Activated gamma-delta T cell treated with Interleukin-2 at 50 U/mL for 16 hours (primary cell): ENCODE measurements at places on chromosomes 6 and 20.

- no peak for DNase-seq
Measured at GRCh38 chr6:16718356-16718755, 42.9 kb downstream of the ATXN1 start.

- no peak for DNase-seq
Measured at GRCh38 chr6:114816678-114817077, 473.9 kb upstream of the HS3ST5 start.

DNA sequence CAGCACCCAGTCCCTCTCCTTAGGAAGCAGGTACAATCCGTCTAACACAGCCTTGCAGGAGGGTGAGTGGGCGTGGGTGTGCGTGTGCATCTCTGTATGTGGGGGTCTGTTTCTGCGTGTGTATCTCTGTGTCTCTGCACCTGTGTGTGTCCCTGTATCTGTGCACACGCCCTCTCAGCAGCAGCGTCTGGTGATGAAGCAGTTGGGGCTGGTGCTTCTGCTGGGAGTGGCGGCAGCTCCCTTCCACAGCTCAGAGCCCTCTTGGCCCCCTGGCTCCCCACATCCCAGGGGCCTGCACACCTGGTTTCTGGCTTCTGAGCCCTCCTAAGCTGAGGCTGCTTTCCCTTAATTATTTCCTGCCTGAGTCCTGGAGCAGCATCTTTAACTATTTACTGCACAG, 49.5 kb upstream of the CCDC167 start:
- no peak for DNase-seq

- DNase-seq, result peak; percentile 42
Measured at GRCh38 chr6:30357678-30358540, 13.0 kb downstream of the RPP21 start.

DNA sequence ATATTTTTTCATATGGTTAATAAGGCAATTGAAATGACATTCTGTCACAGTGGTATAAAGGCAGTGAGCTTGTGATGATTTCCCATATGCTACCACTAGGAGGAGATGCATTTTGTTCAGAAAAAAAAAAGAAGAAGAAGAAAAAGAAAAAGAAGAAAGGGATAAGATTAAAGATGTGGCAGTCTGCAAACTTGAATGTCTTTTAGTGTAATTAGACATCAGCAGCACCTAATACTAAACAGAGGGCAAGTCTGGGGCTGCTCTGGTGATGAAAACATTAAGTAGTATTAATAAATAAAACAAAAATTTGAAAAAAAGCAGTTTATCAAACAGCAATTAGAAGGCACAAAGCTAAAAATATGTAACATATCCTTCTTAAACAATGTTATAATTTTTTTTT, 95.4 kb upstream of the DEFB112 start:
- DNase-seq, result no peak

DNA sequence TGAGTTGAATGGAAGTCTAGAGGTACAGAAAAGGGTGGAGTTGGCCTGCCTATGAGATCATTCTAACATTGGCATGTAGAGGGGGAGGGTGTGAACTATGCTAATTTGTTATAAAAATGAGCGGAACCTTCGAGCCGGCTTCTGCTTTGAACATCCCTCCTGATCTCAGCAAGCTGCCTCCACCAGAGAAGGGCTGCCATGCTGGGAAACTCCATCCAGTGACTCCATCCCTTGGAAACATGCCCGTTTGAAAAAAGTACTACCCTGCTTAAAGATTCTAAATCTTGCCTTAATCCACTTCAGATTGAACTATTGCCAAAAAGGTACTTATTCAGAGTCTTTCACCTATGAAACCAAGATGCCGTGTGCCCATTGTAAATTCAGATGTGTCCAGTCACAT, 43.6 kb upstream of the TMEM170B start:
- DNase-seq, result no peak

DNA sequence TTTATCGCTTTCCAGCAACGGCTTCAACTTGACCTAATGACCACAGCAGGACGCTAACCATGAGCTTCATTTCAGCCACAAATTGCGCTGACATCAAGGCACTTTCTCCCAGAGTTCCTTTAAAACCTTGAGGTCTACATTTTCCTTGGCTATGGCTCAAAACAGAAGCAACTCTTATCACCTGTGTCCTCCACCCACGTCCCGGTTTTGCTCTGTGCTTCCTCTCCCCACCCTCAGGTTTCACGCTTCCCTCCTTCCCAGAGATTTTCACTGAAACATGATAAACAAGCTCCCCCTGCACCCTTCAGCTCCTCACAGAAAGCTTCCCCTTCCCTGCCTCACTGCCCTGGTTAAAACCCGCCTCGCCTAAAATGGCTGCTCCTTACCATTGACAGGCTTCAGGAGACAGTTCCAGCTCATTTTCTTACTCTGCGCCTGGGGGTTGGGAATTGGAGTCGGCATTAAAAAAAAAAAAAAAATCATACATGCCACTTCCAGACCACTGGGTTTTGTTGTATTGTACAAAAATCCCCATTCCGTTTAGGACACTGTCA, 229.5 kb downstream of the UBE3D start:
- no peak for DNase-seq

GRCh38 chr6:16684896-16685554, 76.2 kb downstream of the ATXN1 start:
- DNase-seq, result peak; percentile 9

DNA sequence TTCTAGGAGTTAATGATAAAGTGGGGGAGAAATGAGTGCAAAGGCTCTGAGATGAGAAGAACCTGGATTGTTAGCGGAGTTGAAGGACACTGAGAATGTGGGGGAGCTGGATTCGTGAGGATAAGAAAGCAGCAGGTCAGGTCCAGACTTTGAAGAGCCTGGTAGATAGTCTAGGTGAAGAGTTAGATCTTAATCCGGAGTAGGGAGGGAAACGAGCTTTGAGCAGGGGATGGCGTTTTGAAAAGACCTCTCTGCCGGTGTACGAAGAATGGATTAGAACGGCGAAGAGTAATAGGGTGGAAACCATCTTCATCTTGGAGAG, 487 bp upstream of the PHF20 start:
- no peak for DNase-seq

GRCh38 chr6:119517428-119517827, 167.9 kb upstream of the MAN1A1 start:
- no peak for DNase-seq

DNA sequence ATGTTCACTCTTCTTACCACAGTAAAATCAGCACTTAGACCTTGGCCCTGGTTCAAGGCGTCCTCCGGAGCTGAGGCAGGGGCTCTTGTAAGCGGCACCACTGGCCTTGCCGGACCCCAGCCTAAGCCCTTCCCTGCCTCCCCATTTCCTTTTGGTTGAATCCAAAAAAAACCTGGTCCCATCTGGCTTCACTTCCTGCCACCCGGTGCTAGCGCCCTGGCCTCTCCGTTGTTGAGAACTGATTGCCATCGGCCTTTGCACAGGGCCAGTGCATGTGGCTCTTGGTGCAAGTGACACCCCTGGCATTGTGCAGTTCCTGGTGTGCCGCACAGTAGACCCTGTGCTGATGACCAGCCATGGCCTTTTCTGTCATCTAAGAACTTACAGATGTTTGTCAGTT, 19.0 kb upstream of the RBM38 start:
- DNase-seq, result no peak

GRCh38 chr6:14573267-14573666, 455.7 kb downstream of the CD83 start:
- DNase-seq, result no peak

DNA sequence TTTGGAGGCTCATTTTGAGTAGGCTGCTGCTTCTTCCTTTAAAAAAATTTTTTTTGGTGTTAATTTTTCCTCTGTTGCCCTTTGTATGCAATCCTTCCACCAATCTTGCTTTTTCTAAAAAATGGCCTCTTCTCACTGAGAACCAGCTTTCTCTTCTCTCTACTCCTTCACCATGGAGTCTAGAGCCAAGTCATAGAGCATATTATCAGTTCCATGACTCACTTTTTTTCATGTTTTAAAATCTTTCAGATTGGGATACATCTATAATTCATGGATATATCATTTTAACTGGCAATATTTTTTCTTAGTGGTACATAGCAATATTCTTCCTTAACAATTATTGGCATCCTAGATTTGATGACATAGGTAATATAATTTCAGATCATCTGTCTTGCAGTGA, 62.7 kb downstream of the SLX4IP start:
- DNase-seq, result no peak

GRCh38 chr6:107667790-107668189, 156.3 kb downstream of the SCML4 start:
- DNase-seq, result no peak

- no peak for DNase-seq
Measured at GRCh38 chr6:143339223-143339622, 111.3 kb downstream of the ADAT2 start.

DNA sequence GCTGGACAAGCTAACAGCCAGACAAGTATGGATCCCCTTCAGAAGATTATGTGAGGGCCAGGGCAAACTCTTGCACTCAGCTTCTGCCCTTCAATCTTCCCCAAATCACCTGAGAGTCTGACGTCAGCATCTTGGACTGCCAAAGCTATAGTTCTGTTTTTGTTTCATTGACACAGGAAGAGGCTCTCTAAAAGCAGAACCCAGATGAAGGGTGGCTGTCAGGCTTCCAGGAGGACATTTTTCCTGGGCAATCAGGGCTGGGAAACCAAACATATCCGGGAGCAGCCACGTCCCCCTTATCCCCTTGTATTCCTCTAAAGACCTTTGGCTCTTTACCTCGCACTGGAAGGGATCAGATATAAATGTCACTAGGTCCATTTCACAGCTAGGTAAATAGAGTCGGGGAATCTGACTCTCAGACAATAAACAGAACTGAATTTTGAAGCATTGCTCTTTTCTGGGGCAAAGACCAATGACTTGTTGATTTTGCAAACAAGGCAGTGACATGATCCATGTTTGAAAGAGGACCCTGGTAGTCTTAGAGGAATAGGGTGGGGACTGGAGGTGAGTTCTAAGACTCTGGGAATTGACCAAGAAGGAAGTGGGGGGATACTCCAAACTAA, 13.3 kb downstream of the MAFB start:
- no peak for DNase-seq

- no peak for DNase-seq
Measured at GRCh38 chr6:26389349-26389894, 6.5 kb downstream of the BTN2A2 start.

DNA sequence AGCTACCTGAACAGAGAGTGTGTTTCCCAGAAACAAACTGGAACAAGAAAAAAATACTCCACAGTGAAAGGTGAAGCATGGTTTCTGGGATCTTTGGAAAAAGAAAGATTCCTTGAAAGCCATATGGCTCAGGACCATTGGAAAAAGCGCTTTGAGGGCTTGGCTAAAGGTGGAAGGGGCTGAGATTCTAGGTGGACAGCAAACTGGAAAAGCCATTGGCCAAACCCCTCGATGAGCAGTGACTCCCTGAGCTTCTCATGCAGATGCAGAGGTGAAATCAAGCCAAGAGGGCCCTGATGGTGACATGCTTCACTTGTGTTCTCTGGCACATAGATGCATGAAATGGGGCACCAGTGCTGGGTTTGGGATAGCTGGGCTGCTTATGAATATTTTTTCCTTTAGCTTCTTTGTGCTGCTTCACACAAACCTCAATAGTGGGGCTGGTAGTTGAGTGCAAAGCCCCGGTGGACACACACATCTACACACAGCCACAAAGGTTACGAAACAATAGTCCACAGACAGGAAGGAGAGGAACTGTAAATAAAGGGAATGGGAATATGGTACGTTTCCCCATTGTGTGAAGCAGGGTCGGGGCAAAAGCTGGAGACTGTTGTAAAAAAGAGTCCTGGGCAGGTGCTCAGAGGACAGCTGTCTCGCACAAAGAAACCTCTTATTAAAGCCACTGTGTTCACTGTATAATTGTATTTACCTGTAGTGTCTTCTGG, 117.8 kb downstream of the FOXA2 start:
- DNase-seq, result no peak

GRCh38 chr20:63177134-63177784, 38.7 kb downstream of the YTHDF1 start:
- DNase-seq, result no peak

DNA sequence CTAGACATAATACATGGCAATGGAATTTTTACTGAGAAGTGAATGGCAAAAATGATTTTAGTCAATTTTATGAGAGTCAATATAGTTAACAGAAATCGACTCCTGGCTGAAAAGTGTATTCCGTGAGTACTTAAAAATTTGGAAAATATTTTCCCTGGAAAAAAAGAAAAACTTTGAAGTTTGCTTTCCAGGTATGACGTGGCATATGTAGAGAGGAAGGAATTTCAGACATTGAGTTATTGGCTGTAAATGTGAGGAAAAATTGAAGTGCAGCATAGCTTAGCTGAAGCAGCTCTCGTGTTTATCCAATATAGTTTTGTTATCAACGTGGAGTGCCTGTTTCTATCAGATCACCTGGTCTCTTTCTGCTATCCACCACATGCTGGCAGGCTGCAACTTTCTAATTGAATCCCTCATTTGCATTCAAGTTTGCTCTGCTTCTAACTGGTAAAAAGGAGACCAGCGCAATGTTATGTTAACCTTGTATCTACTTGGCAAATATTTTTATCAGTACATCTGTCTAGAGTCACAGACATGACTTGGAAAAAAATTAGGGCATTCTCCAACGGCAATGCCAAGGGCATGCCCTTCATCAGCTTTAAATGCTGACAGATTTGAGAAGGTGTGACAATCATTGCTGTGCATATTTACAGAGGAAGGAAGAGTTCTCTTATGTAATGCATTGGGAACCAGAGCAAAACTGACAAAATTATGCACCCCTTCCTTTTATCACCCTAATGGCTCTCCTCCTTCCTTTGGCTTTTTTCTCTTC, 1102.8 kb upstream of the FLRT3 start:
- no peak for DNase-seq

- no peak for DNase-seq
Measured at GRCh38 chr6:96015518-96016333, at the start of gene FUT9. FUT9 (plus strand) TSS chr6:96015974; CDS start chr6:96203156, 187,182 bp downstream.

DNA sequence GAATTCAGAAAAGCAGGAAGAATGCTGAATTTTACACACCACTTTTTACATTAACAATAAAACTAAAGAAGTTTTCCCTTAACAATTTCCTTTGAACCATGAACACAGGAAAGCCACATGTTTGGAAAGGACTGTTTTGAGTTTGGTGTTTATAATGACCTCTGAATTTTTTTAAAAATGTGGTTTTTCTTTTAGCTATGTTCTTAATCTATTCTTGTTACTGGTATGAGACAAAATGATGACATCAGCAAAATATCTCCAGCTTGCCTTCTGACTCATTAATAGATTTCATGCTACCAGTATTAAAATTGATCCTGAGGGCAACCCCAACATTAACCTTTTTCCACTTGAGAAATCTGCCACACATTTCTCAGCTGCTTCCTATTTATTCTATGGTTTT, 217.5 kb upstream of the THEMIS start:
- no peak for DNase-seq

DNA sequence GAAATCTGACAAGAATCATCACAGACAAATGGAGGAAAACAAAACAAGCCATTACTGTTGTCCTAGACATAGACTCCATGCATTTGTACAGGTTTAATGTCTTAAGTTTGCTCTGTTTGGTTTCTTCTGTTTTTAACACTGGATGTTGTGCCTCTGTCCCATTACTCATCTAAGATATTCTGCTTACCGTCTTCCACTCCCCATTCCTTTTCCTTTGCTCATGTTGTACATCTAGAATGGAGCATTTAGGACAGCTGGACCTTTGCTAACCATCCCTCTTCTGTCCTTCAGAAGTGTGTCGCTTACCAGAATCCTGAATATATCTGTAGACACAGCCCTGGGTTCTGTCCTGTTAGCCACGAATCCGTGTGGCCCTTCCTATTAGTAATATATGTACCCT, 35.2 kb downstream of the RAB22A start:
- DNase-seq, result no peak

- DNase-seq, result no peak
Measured at GRCh38 chr20:53080969-53081871, 109.1 kb downstream of the TSHZ2 start.

- DNase-seq, result no peak
Measured at GRCh38 chr6:94511502-94512088, 1065.7 kb upstream of the MANEA start.

GRCh38 chr20:43178080-43178479, 11.6 kb downstream of the PTPRT start:
- no peak for DNase-seq
